Testis (tissue), 5 donors: ENCODE measurements at places on chromosomes 1 and 21. TPM values are rescaled to one million over a fixed set of nuclear protein-coding genes. Genes with fewer than 3 reads are reported as not detected.

DNA sequence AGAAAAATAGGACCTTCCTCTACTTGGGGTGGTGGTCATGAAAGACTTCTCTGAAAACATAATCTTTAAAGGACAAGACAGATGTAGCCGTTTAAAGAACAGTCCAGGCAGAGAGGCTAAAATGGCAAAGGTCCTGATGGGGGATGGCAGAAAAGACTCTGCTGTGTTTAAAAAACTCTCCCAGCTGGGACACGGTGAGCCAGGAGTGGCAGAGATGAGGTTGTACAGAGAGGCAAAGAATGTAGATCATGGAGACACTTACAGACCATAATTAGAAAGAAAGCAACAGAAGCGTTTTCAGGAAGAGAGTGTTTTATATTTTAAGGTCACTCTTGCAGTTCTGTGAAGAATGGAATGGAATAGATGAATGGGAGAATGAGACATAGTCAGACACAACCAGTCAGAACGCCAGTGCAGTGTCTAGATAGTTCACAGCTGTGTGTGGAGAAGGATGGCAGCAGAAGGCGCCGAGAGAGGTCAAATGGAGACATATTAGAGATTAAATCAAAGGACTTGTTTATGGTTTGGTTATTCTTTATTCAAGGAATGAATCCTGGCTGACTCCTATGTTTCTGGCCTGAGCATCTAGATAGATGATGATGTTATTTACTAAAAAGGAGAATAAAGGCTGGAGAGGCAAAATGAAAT lies 47.8 kb downstream of the USP24 start:
- no peaks in the 10 kb centered on the region for H3K27me3 ChIP-seq
- no peak overlapping the region for H3K4me3 ChIP-seq
- DNase-seq: no peak

C4BPA gene
- total RNA-seq: 0.43 TPM

DNA sequence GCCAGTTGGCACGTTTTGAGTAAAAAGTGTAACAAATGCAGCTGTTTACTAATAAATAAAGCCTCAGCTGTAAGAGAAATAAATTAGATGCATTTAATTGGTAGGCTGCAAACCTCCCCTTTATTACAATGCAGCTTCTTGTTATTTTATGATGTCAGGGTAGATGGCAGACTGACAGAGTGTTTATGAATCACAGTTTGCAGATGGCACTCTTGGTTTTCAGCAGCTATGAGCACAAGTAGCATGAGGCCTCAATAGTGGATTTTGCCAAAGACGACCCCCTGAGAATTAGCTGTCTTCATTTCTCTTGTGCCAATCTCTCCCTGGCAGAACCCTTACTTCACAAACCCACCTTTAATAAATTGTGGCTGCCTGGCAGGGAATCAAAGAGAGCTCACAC lies 161.2 kb upstream of the C1orf87 start:
- no peaks in the 10 kb centered on the region for H3K36me3 ChIP-seq
- no peak overlapping the region for H3K4me3 ChIP-seq
- no peaks in the 10 kb centered on the region for H3K27me3 ChIP-seq
- no peaks in the 10 kb centered on the region for H3K4me1 ChIP-seq
- no peak overlapping the region for H3K27ac ChIP-seq

GRCh38 chr1:228213917-228214808 lies 6.3 kb downstream of the OBSCN start:
- DNase-seq: no peak
- no peaks in the 10 kb centered on the region for H3K4me1 ChIP-seq
- H3K4me3 ChIP-seq: peak overlapping the region; percentile 55
- no peak overlapping the region for H3K27ac ChIP-seq

THEM5 gene
- total RNA-seq: not detected

GRCh38 chr21:35427320-35428000 lies 378.4 kb upstream of the RUNX1 start:
- peak; percentile 54 for DNase-seq
- H3K27me3 ChIP-seq: no peaks in the 10 kb centered on the region
- no peaks in the 10 kb centered on the region for H3K36me3 ChIP-seq
- H3K4me3 ChIP-seq: no peak overlapping the region

RTCA gene
- 24.2 TPM for total RNA-seq

FYB2 gene
- total RNA-seq: 1.9 TPM

DNA sequence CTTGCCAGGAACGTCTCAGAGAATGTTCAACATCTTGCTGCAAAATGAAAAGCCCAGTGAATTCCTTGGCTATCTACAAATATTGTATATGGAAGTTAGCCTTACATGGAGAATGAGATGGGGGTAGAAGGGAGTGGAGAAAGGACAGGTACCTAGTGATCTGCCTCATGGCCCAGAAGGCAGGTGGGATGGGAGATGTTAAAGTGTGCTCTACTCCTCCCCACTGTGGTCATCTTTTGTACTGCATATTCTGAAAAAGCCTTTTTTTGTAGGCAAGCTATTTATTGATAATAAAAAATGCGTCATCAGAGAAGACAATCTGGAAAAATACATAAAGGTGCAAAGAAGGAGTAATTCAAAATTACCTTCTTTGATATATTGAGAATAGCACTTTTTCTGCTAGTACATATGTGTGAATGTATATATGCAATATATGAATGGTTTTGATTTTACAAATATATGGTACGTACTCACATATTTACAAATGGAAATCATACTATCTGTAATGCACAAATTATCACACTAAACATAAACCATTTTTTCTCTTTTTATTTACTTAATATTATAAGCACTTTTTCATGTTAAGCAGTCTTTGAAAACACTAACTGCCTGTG lies 19.1 kb upstream of the SLC5A9 start:
- H3K36me3 ChIP-seq: no peaks in the 10 kb centered on the region
- no peaks in the 10 kb centered on the region for H3K27me3 ChIP-seq
- H3K4me3 ChIP-seq: no peak overlapping the region
- no peak overlapping the region for H3K27ac ChIP-seq
- DNase-seq: no peak
- H3K4me1 ChIP-seq: no peaks in the 10 kb centered on the region

DNA sequence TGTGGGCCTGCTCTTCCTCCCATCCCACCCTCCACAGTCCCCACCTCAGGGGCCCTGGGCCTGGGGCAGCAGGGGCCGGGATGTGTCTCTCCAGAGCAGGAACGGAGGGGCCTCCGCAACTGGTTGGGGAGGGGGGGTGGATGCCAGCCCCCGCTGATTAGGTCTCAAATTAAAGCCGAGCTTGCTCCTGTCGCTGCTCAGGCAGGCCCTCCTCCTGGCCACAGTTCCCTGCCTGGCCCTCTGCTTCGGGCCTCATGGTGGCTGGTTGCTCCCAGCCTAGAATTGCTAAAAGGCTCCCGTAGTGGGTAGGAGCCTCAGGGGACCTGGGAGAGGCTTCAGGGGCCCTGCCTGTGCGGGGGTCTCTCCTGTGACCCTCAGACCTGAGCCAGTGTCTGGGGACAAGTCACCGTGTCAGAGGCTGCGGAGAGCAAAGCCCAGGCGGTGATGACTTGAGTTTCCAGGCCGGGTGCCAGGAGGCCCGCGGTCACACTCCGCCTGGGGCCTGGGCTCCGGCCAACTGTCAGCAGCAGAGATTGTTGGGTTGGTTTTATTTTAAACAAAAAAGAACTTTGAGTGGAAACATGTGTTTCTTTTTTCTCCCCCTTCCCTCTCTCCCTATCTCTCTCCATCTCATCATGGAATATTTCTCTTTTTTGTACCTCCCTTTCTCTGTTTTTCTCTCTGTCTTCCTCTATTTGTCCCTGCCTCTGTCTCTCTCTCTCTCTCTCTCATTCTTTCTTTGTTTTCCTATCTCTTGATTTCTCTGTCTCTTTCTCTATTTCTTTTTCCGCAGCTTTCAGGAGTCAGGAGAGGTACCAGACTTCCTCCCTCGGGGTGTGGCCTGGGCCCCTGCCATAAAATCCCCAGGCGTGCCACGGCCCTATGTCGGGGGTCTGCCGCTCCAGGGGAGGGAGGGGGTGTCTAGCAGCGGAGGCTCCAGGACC lies 20.0 kb upstream of the EPHA2 start:
- no peak overlapping the region for H3K4me3 ChIP-seq
- H3K27me3 ChIP-seq: no peaks in the 10 kb centered on the region
- peaks cover 35% of the 10 kb centered on the region for H3K4me1 ChIP-seq
- no peaks in the 10 kb centered on the region for H3K36me3 ChIP-seq

DNA sequence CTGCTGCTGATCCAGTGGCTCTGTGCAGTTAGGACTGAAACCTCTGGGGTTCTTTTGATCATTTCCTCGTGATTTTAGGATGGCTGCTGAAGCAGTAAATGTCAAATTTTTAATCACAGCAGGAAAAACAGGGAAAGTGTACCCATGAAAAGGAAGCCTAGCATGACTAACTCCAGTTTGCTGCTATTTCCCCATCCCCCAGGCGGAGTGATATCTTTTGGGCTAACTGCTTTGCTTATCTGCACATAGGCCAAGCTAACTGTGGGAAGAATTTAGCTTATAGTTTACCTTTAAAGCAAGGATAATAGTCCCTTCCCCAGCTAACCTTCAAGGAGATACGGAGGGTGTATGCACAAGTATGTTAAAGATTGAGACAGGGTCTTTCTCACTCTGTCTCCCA lies 149.8 kb upstream of the TNR start:
- no peaks in the 10 kb centered on the region for H3K36me3 ChIP-seq
- DNase-seq: no peak

FMO5 gene
- 9.8 TPM for total RNA-seq

TMEM69 gene
- total RNA-seq: 30.9 TPM

SLC35F3 gene
- total RNA-seq: 0.87 TPM

ROR1 gene
- 3.3 TPM for total RNA-seq
